ENCODE measurements at places on chromosomes 12 and 14. TPM values are rescaled to one million over a fixed set of nuclear protein-coding genes. Genes with fewer than 3 reads are reported as not detected.

Gene RNASE4
- 15.8 TPM for total RNA-seq

Gene FAM222A
- 0.37 TPM for total RNA-seq

Gene RNFT2
- total RNA-seq = 5.4 TPM

Gene ALG10
- 6.2 TPM for total RNA-seq

Gene PRR4
- 1.1 TPM for total RNA-seq

Gene TECPR2
- total RNA-seq = 25.0 TPM

Gene ERP29
- total RNA-seq = 65.2 TPM

Gene TDRD9
- 2.2 TPM for total RNA-seq

Data from uterine smooth muscle cell (primary cell).